Retina (tissue), 1 donor: ENCODE measurements at places on chromosomes 1 and 21.

DNA sequence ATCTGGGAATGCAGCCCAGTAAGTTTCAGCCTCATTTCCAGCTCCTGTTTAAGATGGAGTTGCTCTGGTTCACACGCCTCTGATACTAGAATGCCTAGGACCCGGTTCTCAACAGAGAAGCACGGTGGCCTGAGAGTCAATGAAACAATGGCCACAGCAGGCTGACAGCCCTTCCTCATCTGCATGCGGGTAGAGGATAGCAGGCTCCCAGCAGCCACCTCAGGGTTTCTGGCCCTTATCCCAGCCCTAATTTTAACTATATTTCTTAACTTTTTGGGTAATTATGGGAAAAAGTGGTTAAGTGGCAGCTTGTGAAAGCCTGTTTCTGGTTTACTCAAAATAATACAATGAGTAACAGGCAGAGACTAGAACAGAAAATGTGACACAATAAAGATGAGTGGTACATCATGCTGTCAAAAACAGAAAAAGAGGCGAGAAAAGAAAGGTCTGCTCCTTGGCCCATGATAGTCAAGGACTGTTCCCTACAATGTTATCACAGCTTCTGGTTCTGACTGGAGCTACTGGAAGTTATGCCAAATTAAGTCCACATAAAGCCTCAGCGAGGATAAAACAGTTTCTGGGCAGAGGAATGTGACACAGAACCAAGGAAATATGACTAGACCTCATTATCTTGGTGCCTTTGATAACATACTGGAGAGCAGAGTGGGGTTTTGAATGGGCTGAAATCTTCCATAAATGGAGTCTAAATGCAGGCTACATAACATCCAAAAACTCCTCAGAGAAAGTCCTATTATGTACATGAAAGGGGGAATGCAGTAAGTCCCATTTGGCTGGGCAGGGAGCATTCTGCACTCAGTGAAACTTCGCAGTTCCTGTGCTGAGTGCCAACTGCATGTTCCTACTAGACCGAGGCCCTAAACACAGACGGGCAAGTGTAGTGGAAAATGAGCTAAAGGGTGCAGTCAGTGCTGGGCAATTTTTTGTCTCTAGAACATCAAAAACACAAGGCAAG lies 92.1 kb downstream of the NIBAN1 start:
- DNase-seq = no peak

DNA sequence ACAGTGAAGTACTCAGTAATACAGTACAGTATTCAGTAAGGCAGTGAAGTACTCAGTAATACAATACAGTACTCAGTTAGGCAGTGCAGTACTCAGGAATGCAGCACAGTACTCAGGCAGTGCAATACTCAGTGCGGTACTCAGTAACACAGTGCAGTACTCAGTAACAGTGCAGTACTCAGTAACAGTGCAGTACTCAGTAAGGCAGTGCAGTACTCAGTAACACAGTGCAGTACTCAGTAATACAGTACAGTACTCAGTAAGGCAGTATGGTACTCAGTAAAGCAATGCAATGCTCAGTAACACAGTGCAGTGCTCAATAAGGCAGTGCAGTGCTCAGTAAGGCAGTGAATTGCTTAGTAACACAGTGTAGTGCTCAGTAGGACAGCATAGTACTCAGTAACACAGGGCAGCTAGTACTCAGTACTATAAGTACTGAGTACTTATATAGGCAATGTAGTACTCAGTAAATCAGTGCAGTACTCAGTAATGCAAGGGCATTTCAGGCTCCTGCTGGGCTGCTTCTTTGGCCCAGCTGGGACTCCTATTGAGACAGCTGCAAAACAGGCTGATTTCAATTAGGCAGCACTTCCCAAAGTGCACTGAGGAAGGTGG lies 411.3 kb downstream of the DISC1 start:
- DNase-seq = no peak

DNA sequence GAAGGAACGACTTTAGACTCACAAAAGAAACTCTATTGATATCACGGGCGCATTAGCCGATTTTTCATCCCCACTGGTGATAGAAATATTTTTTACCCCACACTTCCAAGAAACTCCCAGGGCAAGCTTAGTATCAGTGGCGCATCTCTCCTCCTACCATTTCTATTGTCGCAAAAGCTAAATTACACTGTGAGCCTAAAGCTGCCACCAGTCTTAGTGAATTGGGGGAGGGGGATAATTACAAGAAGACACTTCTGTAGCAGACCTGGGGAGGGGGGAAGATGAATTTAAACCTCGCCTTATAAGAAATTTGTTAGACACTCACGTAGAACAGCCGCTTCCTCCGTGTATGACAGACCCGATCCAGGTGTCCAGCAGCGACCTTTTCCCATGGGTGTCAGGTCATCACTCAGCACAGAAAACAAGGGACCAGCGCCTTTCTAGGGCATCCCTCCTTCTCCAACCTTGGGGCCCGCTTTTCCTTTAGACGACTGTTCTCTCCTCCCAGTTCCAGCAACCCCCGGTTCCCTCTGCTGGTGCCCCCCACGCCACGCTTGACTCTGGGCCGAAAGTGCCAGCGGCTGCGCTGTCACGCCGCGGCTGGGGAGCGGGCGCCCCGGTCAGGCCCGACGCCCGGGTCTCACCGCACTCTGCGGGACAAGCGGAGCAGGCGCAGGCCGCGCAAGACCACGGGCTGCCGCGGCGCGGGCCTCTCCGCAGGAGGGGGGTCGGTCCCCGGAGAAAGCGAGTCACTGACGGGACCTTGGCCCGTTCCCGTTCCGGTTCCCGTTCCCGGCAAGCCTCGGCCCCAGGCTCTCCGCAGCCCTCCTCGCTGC lies 821 bp downstream of the PHC2 start:
- DNase-seq = peak; percentile 82

GRCh38 chr1:87968197-87968955 lies 639.7 kb downstream of the LMO4 start:
- DNase-seq = peak; percentile 62

- DNase-seq = peak; percentile 61
Measured at GRCh38 chr1:18989896-18990295, 33.4 kb upstream of the IFFO2 start.

DNA sequence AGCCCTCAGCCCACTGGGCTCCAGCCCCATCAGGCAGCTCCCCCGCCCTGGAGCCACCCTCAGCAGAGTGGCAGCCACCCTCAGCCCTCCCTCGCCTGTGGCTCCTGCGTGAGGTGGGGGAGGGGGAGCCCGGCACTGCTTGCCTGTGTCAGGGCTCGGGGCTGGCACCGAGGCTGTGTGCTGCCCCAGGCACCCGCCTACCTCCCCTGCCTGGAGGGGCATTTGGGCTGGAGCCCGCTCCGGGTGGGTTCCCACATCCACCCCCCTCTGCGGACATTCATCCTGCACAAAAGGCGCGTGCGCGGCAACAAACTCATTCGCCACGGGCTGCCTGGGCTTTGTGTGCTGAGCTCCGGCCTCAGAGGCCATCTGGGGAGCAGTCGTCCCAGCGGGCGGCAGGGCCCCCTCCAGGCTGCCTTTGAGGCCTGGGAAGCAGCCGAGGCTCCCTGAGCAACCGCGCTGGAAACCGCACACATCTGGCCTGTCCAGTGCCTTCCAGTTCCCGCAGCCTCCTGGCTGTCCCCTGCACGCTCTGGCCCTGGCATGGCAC lies 12.6 kb upstream of the TNFRSF14 start:
- peak; percentile 88 for DNase-seq

GRCh38 chr1:151314137-151314875 lies 12.9 kb downstream of the PI4KB start:
- no peak for DNase-seq

DNA sequence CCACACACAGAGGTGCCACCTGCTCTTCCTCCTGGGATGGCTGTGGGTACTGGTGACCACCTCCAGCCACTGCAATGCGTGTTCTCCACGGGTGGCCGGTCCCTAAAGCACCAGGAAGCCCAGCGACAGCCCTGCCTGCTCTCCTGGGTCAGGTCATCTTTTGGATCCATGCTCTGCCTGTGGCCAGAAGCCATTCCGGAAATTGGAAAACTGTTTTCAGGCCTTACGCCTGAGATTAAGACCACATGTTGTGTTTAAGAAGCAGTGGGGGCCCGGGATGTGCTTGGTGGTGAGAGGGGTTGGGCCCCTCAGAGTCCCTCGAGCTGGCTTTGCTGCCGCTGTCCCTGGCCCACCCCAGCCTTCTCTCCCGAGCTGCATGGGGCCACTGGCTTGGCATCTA lies 150.8 kb downstream of the PEX14 start:
- no peak for DNase-seq

DNA sequence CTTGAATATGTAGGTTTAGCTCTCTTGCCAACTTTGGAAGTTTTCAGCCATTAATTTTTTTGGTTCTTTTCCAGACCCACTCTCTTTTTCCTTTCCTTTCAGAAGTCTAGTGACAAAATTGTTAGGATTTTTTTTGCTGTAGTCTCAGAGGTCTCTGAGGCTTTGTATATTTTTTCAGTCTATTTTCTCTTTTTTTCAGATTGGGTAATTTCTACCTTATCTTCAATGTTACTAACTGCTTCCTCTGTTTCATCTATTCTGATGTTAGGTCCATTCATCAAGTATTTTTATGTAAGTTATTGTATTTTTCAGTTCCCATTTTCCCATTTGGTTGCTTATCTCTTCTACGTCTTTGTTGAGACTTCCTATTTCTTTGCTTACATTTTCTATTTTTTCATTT lies 15.7 kb downstream of the RGS2 start:
- DNase-seq = no peak

DNA sequence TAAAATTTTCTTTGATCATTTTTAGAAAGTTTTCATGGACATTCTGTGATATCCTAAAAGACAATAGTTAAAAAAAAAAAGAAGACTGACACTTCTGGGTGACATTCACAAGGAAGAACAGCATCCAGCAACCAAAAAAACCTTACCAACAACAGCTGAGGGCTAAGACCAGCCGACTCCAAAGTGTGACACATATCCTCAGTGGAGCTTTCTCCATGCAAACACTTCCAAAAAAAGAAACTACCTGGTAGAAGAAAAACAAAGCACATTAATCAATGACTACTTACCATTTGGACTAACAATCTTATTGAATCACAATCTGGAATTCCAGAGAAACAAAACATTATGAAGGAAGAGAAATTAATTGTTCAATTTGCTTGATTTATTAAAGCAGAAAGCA lies 88.2 kb downstream of the IARS2 start:
- DNase-seq = no peak

- no peak for DNase-seq
Measured at GRCh38 chr1:161705537-161705936, 1.5 kb upstream of the FCRLA start.

DNA sequence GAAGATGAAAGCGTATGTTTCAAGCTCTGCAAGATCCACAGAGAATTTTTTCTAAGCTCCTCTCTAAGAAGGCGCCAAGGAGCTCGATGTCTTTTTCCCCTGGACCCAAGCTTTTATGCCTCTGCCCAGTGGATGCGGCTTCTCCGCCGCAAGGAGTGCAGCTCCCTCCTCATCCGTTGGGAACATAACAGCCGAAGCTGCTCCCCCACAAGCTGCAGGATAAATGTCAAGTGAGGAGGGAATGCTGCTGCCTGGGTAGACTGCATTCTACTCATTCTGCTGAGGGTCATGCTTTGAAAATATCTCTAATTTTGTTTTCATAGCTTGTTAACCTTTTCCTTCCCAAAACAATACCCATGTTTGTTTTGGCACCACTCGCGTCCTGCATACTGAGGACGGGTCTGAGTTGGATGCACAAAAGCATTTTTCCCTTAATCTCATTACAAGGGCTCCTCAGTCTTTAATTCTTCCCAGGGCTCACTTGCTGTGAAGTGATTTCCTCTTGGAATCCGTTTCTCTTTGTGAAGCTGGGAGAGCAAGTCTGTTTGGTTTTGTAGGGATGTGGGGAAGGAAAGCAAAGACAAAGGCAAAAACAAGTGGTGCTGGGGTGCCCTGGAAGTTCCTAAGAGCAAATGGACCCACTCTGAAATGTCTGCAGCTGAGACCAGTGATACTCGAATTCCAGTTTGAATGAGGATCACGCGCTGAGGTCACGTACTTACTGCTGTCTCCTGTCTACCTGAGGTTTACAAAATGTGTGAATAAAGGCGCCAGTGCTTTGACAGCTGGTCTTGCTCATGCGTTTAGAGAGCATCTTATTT lies 134.0 kb upstream of the IRF2BP2 start:
- DNase-seq = peak; percentile 68

- DNase-seq = no peak
Measured at GRCh38 chr1:45526135-45526644, 4.5 kb upstream of the PRDX1 start.

- DNase-seq = no peak
Measured at GRCh38 chr1:151790940-151791651, 796 bp upstream of the TDRKH start.

DNA sequence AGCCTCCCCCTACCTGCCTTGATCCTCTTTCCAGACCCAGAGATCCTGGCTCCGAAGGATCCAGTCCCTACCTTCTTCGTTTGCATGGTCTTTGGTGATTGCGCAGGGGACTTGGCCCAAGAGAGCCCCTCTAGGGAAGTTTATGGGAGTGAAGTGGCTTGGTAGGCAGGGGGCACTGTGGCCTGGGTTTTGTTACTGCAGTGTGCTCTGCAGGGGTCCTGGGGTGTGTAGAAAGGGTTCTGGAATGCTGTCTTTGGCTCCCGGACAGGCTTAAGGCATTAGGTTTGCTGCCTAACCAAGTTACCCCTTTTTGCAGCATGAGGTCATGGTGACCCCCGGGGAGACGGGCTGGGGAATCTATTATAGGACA lies 3.8 kb downstream of the ATP8B2 start:
- DNase-seq = peak; percentile 59

DNA sequence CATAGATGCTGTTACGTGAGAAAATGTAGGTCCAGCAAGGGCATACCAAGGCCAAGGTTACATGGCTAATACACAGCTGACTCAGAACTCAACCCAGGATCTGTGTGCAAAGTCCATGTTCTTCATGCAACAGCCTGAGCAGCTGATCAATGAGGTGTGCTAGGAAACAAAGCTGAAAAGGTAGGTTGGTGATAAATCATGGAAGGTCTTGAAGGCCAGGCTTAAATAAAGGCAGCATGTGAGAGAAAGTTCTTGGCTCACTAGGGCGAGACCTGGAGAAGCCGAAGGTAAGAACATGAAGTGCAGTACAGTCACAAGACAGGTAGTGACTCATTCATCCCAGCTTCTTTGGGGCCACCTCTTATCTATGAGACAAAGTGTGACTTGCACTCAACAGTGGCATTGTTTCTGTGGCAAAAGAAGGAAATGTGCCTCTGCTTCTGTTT lies 33.4 kb downstream of the TLR5 start:
- DNase-seq = no peak

DNA sequence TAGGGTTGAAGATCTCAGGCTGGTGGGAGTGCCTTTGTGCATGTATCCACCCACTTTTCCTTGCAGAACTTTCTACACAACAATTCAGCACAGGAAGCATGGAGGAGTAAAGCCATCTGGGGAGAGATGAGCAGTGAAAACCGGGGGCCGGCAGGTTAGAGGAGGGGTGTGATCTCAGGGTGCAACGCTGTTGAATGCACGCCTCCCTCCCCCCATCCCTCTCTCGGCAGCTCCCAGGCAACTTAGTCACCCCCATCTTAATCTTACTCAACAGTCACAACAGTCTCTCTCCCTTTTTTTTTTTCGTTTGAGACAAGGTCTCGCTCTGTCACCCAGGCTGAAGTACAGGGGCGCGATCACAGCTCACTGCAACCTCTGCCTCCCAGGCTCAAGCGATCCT lies 16.6 kb upstream of the ABCG1 start:
- no peak for DNase-seq
